Activated naive CD8-positive, alpha-beta T cell treated with anti-CD3 and anti-CD28 coated beads for 36 hours (primary cell): ENCODE measurements at places on chromosomes 12 and 14.
A peak's percentile ranks its signal among the peaks of the same experiment; 100 is the strongest.

DNA sequence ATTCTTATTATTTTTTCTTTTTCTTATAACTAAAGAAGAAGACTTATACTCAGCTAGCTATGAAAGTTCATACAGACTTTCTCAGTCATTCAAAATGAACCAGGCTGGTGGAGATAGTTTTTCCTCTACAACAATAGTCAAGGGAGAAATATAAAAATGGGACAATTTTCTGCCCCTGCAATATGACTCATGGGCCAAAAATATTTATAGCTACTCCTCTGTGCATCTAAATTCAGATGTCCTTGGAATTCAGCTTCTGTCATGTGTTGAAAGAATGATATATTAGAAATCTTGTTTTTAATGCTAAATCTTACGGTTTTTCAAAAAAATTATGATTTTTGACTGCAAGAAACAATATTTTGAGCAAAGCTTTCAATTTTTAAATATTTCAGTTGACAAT is 237.2 kb upstream of the SYT10 start:
- no peak for DNase-seq

- DNase-seq = no peak
Measured at GRCh38 chr12:95303476-95303875, 85.9 kb downstream of the VEZT start.

GRCh38 chr14:52153939-52154338 is 85.1 kb upstream of the NID2 start:
- DNase-seq = no peak

- DNase-seq = no peak
Measured at GRCh38 chr14:105852378-105853088, 326.1 kb downstream of the TMEM121 start.

DNA sequence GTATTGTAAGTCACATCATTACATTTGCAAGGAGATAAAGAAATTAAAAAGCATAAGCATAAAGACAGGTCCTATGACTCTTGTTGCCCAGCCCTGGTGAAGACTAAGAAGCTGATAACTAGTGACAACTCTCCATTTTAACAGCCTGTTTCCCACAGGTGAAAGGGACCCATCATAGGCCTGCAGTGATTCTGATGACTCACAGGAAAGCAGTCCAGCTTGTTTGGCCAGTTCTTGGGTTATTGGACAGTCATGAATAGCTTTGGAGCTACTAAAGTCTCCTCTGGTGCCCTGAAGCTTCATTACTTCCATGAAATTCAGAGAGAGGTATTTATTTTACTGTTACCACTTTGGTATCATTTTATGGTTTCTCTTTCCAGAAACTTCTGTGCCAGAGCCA is 55.5 kb upstream of the DYRK2 start:
- no peak for DNase-seq

- no peak for DNase-seq
Measured at GRCh38 chr14:74475678-74476077, 17.4 kb downstream of the NPC2 start.

GRCh38 chr14:52868911-52869618 is 77.7 kb upstream of the GNPNAT1 start:
- no peak for DNase-seq

- DNase-seq = no peak
Measured at GRCh38 chr12:117646520-117646919, 285.1 kb upstream of the NOS1 start.

DNA sequence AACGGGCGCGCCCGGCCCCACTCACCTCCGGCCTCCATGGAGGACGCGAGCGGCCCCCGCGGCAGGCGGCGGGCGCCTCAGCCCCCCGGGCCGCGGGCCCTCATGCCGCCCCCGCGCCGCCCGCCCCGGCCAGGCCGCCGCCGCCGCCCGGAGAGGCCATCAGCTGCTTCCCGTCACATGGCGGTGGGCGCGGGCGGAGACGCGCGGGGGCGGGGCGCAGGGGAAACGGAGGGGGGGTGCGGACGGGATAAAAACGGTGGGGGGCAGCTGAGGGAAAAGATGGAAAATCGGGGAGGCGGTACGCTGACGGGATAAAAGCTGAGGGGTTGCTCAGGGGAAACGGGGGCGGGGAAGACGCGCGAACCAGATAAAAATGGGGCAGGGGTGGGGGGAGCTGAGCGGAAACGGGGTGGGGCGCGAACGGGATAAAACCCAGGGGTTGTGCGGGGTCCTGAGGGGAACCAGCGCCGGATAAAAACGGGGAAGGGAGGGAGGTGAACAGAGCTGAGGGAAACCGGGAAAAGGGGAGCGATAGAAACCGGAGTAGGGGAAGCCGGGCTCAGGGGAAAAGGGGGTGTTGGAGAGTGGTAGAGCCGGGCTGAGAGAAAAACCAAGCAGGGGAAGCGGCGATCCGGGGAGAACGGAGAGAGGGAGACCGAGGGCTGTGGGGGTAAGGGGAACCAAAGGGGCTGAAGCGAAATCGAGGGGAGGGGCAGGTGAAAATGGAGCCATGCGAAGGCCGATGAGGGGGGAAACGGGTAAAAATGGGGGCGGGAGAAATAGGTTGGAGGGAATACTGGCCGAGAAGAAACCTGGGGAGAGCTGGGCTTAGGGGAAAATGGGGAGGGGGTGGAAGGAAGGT is at the start of gene WSB2:
WSB2 (minus strand) TSS at position 169 of the 862 bp plus-strand sequence; CDS start at position 38, 131 bp downstream.
- peak; percentile 63 for DNase-seq

DNA sequence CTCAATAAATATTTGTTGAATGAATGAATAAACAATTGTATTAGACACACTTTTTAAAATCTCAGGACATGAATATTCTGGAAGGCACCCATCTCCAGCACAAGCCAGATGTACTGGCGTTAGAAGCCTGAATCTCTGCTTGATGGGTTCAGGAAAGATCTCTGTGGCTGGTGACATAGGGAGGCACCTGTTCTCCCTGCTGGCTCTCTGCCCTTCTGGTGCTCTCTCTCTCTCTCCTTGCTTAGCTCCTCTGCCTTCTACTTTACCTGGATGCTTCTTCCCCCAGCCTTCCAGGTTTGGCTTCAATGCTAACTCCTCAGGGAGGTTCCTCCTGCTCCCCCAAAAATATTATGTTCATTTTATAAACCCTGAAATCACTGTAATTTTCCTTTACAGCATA is 1.5 kb downstream of the CYP46A1 start:
- no peak for DNase-seq

DNA sequence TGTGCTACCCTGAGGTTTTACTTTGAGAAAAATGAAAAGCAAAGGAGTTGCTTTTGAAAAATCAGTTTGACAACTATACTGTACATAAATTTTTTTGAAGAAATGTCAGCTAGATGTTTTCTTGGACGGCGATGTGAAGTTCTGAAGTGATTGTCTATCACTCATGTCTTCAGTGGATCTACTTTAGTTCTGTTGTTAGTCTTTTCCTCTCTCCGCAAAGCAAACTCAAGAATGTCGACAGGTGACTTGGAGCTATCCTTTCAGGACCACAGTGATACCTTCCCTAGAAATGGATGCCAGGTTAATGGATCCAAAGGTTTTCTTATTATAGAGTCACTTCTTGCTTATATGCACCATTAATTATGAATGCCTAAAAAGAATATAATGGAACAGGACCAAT is 1.2 kb downstream of the PTPRO start:
- no peak for DNase-seq

GRCh38 chr14:22900081-22900799 is 17.2 kb downstream of the REM2 start:
- peak; percentile 26 for DNase-seq

DNA sequence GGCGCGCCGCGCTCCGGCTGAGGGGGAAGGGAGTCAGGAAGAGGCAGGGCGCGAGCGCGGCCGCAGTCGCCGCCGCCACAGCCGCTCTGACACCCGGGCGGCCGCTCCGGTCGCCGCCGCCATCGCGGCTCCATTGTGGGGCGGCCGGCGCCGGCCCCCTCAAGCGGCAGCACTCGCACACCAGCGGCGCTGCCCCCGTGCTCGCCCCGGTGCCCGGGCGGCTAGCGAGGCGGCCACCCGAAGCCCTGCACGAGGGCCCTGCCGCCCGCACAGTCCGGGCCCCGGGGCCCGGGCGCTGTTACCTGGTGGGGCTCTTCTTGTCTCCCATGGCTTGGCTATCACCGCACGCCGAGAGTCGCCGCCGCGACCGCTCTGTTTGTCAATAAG is 202 bp downstream of the YAF2 start:
- no peak for DNase-seq

- DNase-seq = no peak
Measured at GRCh38 chr14:42023452-42023851, 416.8 kb downstream of the LRFN5 start.

GRCh38 chr12:127542931-127543330 is 724.0 kb upstream of the TMEM132C start:
- no peak for DNase-seq

GRCh38 chr12:13011098-13011497 is 11.0 kb upstream of the HEBP1 start:
- DNase-seq = no peak

- DNase-seq = no peak
Measured at GRCh38 chr12:116943419-116944372, 32.9 kb downstream of the FBXW8 start.

DNA sequence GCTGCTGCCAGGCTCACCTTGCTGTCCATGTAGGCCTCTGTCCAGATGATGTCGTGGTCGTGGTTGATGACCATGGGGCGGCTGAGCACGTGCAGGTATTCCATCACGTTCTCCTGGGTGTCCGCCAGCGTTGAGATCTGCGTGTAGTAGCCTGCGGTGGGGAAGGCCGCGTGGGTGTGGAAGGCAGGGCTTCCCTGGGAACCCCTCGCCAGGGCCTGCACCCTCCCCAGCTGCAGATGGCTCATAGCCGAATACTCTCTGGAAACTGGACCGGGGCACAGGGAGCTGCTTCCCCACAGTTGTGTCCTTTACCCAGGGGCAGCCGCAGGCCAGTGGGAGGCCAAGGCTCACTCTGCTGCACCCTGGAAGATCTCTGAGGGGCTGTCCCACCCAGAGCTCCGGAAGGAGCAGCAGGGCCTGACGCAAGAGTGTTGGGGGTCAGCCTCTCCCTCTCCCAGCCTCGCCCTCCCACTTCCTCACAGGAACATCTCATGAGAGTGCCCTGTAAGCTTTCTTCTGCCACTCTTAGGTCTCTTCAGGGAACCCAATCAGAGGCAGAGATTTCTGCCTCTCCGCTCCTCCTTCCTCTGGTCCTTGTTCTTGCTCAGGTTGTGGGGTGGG is 35.5 kb downstream of the CACNA2D4 start:
- DNase-seq = no peak

- DNase-seq = no peak
Measured at GRCh38 chr12:114683709-114684097, 272 bp downstream of the TBX3 start.

DNA sequence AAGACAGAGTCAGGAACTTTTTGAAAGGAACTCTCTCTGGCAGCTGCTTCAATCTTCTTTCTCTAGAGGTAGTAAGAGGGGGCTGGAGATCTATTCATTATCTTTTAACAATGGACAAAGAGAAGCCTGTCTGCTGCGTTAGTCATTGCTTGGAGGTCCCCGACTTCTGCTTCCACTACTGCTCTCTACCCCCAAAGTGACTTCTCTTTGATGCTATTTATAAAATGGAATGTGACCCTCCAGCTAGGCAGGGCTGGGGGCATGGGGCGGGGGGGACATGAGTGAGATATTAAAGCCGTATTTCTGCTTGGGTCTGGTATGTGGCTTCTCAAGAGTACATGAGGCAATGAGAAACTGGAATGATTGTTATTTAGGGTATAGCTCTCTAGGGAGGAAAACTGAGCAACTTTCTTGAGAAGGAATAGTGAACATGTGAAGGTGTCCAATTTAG is 41.4 kb upstream of the NUDT4 start:
- no peak for DNase-seq

- DNase-seq = no peak
Measured at GRCh38 chr12:54020591-54021405, 7.4 kb upstream of the HOXC6 start.

DNA sequence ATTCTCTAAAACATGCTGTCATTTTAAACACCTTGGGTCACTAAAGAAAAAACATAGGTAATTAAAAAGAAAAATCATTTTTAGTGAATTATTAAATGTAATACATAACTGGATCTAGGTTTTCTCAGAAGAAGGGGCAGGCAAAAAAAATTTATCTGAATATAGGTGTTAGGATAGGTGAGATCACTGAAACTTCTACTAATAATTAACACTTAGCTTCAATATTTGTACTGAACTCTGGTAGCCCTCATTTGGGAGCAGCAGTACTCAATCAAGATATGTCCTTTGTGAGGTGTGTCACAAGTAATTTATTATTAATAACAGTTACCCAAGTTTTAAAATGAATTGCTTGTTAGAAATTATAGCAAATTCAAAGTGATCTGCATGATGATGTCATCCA is 103.6 kb downstream of the ATP23 start:
- no peak for DNase-seq

- no peak for DNase-seq
Measured at GRCh38 chr14:99277530-99277929, 5.5 kb upstream of the BCL11B start.

GRCh38 chr12:133222211-133222610 is 13.5 kb downstream of the ANHX start:
- DNase-seq = no peak

DNA sequence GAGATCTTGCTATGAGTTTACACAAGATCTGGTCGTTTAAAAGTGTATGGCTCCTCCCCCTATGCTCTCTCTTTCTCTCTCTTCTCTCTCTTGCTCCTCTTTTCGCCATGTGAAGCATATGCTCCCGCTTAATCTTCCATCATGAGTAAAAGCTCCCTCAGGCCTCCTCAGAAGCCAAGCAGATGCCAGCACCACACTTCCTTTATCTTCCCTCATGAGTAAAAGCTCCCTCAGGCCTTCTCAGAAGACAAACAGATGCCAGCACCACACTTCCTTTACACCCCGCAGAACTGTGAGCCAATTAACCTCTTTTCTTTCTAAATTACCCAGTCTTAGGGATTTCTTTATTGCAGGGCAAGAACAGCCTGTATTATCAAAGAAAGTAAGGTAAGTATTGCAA is 152.4 kb downstream of the SEC23A start:
- no peak for DNase-seq

DNA sequence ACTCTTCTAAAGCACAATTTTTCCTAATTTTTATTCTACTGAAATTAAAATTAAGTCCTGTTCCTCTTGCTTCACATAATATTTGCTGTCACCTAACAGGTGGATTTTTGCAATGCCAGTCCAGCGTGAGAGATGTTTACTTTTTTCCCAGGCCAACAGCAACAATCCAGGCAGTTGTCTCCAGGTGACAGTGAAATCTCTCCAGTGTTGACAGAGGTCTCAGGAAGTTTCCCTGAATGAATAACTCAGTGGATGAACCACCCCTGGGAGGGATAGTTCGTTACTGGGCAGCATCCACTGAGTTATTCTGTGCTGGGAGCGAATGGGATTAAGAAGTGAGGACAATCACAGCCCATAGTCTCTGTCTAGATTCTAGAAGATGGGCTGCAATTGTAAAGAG is 7.1 kb upstream of the NT5DC3 start:
- DNase-seq = no peak

DNA sequence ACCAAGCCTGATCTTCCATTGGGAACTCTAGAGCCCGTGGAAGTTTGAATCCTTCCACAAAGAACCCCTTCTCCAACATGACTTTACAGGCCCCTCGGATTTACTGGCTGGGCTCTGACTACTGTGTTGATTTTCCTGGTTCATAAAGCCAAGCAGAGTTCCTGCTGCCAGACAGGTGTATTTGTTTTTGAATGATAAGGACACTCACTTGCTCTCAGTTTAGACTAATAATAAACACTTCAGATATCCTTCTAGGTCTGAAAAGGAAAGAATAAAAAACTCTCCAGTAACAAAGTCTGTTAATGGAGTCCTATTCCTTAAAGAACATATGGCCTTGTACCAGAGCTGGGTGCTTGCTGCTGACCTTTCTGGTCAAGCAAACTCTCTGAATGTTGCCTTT is 31.0 kb downstream of the SIX1 start:
- no peak for DNase-seq
